Fibroblast of skin of abdomen (primary cell): ENCODE measurements at places on chromosomes 3 and 15.

- peak; percentile 83 for DNase-seq
Measured at GRCh38 chr15:81492331-81492968, 118.4 kb upstream of the TMC3 start.

GRCh38 chr15:99109555-99110021 is 4.7 kb downstream of the SYNM start:
- DNase-seq, result no peak

GRCh38 chr15:37076543-37076942 is 23.8 kb downstream of the MEIS2 start:
- peak; percentile 43 for DNase-seq

DNA sequence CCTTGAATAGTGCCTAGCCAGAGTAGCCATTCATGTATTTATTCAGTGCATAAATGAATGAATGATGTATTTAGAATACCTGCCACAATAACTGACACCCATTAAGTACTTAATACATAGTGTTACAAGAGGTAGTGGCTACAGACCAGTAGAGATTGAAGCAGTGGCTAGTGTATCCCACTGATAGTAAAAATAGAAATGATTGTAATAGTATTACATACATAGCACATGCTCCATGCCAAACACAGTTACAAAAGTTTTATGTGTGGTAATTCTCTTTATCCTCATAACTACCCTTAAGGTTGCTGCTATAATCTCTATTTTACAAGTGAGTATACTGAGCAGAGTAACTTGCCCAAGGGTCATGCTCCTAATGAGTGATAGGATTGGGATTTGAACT is 30.3 kb upstream of the SCAANT1 start:
- DNase-seq, result no peak
